ENCODE measurements at places on chromosomes 2 and 18.

- DNase-seq = no peak
These were observed 86.7 kb upstream of the RANBP2 start for GRCh38 chr2:108632332-108633160.

DNA sequence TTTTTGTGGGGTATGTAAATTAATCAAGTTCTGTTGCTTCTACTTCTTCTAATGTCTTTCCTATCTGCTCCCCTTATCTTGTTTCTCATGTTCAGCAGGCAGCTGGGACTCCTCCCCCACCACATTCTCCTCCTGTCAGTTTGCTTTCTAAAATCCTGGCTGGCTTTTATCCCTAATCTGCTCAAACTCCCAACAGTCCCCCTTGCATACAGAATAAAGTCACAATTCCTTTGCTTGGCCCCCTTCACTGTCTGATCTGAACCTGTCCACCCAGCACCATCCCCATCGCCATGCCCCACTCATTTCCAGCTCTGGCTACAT lies 2.2 kb downstream of the CFAP221 start:
- DNase-seq = no peak

DNA sequence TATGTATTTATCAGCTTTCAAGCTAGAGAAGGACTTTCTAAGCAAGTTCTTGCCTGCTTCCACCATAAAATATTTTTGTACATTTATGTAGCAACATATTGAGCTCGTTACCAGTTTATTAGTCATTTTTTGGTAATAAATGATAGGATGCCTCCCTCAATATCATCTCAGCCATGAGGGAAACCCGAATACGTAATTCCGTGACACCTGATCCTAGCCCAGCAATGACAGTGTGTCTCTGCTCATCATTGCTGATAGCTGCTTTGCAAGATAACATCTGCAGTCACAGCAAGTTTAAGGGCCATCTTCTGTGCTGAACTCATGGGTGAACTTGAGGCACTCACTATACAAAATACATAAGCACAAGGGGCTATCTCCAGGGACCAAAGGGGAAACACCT lies 62.2 kb downstream of the COL6A3 start:
- DNase-seq = no peak

GRCh38 chr2:115908731-115909130 lies 1466.3 kb downstream of the DPP10 start:
- no peak for DNase-seq

DNA sequence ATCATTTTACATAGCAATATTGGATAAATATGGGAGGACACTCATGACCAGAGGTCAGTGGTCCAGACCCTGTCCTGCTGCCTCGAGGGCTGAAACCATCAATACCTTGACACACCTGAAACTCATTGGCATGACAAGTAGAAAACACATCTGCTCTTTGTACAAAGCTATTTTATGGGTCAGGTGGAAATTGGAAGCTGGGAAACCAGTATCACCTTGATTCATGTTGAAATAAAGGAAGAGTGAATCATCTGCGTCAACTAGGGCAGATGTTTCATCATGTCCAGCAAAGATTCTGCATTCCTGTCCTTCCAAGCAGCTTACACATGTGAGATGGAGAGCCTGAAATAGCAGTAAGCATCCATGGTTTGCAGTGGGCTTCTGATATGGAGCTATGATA lies 80.0 kb upstream of the ERBB4 start:
- DNase-seq = no peak

GRCh38 chr2:206443735-206444527 lies 599 bp downstream of the ADAM23 start:
- DNase-seq = peak; percentile 22
